ENCODE measurements at places on chromosomes 7 and 10. TPM values are rescaled to one million over a fixed set of nuclear protein-coding genes. Genes with fewer than 3 reads are reported as not detected.
A peak's percentile ranks its signal among the peaks of the same experiment; 100 is the strongest.

DNA sequence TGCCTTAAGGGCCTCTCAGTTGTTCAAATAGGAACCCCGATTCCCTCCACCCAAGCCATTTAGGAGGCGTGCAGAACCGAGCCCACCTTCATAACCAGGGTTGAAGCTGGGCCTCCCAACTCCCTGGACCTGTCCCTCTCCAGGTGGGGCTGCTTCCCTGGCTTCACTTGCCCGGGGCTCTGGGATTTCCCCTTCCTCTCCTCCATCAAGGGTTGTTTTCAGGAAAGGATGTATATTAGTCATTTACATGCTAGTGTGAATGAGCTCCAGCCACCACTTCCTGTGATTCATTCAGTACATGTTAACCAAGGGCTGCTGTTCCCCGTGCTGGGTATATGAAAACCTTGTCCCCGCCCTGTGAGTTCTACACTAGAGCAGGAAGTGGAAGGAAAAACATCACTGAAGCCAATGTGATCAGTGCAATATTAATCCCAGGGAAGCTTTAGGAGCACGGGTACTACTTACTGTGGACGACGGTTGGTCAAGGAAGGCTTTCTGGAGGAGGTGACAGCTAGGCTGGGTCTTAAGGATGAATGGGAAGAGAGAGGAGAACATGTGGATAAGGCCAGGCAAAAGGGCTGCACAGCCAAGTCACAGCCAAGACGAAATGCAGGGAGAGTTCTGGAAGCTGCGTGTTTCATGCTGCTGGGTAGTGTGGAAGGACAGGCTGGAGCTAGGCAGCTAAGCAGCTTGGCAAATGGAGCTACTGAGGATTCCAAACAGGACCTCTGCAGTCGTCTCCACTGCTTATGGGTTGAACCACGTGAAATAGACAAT is 150.1 kb upstream of the SHH start:
- DNase-seq = no peak

Gene TFR2
- 0.26 TPM for total RNA-seq

Gene ZNF853
- 3.6 TPM for total RNA-seq

Gene BMI1
- 24.7 TPM for total RNA-seq

Gene ARMC3
- total RNA-seq = 0.33 TPM

Gene NFE2L3
- total RNA-seq = 4.9 TPM

Gene DOCK4
- 24.9 TPM for total RNA-seq

DNA sequence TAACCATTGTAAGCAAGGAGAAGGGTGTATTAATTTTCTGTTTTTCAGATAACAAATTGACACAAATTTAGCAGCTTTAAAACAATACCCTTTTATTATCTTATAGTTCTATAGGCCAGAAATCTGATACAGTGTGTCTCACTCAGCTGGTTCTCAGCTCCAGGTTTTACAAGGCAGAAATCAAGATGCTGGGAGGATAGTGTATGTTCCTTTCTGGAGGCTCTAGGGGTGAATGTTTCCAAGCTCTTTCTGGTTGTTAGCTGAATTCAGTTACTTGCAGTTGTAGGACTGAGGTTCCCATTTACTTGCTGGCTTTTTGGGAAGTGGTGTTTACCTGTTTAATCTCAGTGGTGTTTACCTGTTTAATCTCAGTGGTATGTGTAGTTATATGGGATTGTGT is 125.4 kb downstream of the ADK start:
- DNase-seq = no peak

Gene PAPSS2
- total RNA-seq = 17.5 TPM

DNA sequence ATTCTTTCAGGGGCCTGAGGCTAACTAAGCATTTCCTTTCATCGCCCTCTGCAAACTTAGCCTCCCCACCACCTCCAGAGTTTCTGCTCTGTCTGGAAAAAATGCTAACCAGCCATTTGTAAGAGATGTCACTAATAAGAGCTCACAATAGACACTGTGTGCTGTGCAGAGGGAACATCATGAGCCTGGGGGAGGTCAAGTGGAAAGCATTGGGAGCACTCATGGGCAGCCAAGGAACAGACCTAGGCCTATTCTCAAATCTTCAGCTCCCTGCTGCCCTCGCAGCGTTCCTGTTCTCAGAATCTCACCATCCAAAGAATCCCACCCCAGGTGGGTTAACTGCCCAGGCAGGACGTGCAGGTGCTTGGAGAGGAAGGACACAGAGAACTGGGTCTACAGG is 27.1 kb upstream of the GPAM start:
- DNase-seq = no peak

DNA sequence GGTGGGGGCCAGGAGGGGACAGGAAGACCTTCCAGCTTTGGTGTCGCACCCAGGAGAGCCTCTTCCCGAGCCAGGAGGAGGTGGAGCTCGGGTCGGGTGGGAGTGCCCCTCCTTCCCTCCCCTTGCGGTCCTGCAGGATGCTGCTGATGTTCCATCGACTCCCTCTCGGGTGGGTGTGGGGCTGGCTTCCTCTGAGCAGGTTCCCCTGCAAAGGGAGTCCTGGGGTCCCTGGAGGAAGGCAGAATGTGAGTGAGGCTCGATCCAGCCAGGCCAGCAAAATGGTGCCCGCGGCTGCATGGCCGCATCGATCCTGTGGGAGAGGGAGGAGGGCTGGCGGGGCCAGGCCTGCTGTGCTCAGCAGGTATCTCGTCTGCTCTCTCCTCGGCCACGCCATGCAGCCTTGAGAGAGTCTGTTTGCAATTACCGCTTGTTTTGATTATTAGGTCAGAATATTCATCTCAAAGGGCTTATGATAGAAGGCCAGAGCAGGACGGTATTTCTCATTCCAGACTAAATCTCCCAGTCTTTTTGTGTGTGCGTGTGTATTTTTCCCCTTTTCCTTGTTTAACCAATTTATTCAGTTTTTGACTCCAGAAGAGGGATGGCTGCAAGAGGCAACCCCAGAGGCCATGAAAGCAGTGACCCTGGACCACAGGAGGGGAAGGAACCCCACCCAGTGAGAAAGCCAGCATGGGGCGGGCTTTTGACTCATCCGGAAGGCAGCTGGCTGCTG is 137.3 kb upstream of the ZMIZ1 start:
- no peak for DNase-seq

DNA sequence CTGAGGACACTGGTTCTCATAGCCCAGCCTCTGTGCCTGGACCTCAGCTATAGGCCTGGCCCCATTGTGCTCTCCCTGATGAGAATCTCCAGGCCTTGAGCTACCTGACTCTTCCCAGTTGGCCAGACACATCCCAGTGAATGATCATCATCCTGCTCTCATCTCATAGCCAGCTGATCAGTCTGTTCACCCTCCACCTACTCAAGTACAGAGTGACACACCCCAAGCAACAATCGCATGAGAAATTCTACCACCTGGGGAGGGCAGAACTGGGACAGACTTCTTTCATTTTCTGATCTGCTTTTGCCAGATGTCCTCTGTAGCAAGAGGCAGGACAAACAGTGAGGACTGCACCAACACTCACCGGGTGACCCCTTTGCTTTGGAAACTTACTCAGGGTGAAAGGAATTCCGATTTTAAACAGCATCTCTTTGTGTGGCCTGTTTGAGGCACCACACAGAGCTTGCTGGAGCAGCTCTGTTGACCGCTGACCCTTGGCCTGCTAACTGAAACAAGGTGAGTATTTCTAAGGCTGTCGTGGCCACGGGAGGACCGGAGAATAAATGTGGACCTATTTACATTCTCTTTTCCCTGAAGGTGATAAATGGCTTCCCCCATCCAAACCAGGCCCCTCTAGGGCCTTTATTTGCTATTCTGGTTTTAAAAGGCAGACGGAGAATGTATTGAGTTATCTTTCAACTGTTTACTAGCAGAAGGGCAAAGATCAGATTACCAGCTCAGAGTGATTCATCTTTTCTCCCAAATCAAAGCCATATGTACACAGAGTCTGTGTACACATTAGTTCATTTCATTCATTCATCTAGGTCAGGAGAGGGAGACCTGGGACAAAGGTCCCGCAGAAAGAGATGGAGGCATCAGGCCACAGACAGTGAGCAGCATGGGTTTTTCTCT is 181.4 kb upstream of the TNS3 start:
- no peak for DNase-seq

GRCh38 chr7:17009007-17009719 is 127.4 kb upstream of the AGR3 start:
- DNase-seq = no peak

DNA sequence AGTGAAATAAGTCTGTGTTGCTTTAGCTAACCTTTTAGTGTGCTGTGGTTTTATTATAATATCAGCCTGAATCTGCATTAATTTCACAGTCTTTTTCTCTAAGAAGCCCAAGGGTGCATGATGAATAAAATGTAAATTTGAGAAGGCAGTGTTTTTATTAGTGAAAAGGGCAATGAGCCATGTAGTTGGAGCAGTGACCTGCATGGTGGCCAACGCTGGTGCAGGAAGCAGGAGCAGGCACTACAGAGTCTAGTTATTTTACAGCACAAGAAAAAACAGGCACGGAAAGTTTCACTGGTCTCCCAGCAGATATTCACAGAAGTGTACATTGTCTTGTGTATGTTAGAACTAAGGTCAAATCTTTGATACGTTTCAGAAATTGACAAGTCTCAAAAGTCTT is 247.8 kb downstream of the CELF2 start:
- no peak for DNase-seq

DNA sequence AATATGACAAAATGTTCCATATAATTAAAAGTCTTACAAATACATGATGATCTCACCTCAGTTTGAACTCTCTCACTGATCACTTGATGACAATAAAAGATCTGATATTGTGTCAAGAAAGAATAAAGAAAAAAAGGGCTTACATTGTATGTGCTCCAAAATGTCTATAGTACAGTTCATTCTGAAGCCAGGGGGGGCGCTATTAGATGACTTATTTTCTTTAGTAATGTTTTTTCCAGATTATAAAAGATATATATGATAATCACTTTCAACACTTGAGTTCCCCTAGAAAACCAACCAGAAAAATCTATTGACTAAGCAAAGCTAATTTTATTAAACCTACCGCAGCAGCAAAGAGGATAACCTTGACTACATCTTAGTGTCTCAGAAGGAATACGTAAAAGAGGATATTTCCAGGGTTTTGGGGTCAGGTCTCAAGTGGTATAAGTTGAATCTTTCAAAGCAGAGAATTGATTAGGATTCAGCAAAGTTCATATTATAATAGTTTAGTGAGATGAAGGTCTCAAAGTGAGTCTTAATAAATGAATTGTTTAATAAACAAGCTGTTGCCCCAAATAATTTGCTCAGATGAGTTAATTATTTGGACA is 55.8 kb downstream of the PTN start:
- DNase-seq = no peak

- no peak for DNase-seq
Observed at GRCh38 chr7:122790591-122790990, 87.9 kb upstream of the RNF148 start.

- no peak for DNase-seq
Observed at GRCh38 chr10:124213471-124213870, 120.1 kb upstream of the CHST15 start.

- peak; percentile 58 for DNase-seq
Observed at GRCh38 chr7:36115448-36116321, 37.4 kb upstream of the EEPD1 start.

DNA sequence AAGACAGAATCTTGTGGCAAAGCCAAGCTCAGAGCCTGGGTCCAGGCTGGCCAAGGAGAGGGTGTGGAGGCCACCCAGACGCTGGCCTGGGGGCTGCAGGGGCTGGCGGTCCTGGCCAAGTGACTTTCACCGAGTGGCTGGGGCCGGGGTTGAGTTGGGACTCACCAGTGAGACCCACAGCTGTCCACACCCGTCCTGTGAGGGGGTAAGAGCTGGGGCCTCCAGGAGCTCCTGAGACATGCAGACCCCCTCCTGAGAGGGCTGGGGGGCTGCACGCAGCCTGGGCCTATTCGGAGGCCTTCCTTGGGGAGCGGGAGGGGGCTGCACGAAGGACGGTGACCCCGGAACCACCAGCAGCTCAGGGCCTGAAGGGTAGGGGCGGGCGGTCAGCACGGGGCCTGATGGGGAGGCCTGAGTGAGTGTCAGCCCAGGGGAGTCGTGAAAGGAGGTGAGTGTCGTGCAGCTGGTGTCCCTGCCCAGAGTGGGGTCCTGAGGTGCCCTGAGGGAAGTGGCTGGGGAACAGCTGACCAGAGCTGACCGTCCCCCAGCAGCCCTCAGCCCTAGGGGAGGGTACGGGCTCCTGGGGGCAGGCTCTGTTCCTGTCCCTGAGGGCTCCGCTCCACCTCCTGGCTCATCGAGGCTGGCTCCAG is 100.9 kb downstream of the FOXL3 start:
- DNase-seq = no peak

Gene SAMD9L
- total RNA-seq = 5.4 TPM
